ENCODE measurements at places on chromosomes 3 and 15. TPM values are rescaled to one million over a fixed set of nuclear protein-coding genes. Genes with fewer than 3 reads are reported as not detected.

- H3K27me3 ChIP-seq = no peaks in the 10 kb centered on the region
- DNase-seq = no peak
- H3K27ac ChIP-seq = no peak overlapping the region
- no peak overlapping the region for H3K4me3 ChIP-seq
- H3K4me1 ChIP-seq = peaks cover 45% of the 10 kb centered on the region
These were observed 272.4 kb downstream of the FOXP1 start for GRCh38 chr3:71310980-71311660.

GRCh38 chr3:62252438-62253157 is 120.8 kb downstream of the FEZF2 start:
- no peaks in the 10 kb centered on the region for H3K27me3 ChIP-seq
- no peaks in the 10 kb centered on the region for H3K4me1 ChIP-seq
- H3K36me3 ChIP-seq = no peaks in the 10 kb centered on the region
- H3K4me3 ChIP-seq = no peak overlapping the region
- DNase-seq = no peak

GRCh38 chr15:68833700-68834331 is 13.1 kb upstream of the ANP32A start:
- no peak for DNase-seq
- peaks cover 11% of the 10 kb centered on the region for H3K4me1 ChIP-seq
- no peak overlapping the region for H3K27ac ChIP-seq
- H3K36me3 ChIP-seq = no peaks in the 10 kb centered on the region

The TM6SF1 gene
- total RNA-seq = 0.55 TPM

The CCR8 gene
- 5.3 TPM for total RNA-seq

The COL7A1 gene
- 0.93 TPM for total RNA-seq

GRCh38 chr3:129305592-129306091 is 27.0 kb downstream of the HMCES start:
- no peak overlapping the region for H3K27ac ChIP-seq
- no peak for DNase-seq
- H3K36me3 ChIP-seq = peaks cover 22% of the 10 kb centered on the region
- no peaks in the 10 kb centered on the region for H3K27me3 ChIP-seq

- DNase-seq = no peak
- H3K36me3 ChIP-seq = no peaks in the 10 kb centered on the region
- no peaks in the 10 kb centered on the region for H3K4me1 ChIP-seq
- no peak overlapping the region for H3K4me3 ChIP-seq
- no peaks in the 10 kb centered on the region for H3K27me3 ChIP-seq
These were observed 150.3 kb downstream of the RPLP1 start for GRCh38 chr15:69602921-69603320.

DNA sequence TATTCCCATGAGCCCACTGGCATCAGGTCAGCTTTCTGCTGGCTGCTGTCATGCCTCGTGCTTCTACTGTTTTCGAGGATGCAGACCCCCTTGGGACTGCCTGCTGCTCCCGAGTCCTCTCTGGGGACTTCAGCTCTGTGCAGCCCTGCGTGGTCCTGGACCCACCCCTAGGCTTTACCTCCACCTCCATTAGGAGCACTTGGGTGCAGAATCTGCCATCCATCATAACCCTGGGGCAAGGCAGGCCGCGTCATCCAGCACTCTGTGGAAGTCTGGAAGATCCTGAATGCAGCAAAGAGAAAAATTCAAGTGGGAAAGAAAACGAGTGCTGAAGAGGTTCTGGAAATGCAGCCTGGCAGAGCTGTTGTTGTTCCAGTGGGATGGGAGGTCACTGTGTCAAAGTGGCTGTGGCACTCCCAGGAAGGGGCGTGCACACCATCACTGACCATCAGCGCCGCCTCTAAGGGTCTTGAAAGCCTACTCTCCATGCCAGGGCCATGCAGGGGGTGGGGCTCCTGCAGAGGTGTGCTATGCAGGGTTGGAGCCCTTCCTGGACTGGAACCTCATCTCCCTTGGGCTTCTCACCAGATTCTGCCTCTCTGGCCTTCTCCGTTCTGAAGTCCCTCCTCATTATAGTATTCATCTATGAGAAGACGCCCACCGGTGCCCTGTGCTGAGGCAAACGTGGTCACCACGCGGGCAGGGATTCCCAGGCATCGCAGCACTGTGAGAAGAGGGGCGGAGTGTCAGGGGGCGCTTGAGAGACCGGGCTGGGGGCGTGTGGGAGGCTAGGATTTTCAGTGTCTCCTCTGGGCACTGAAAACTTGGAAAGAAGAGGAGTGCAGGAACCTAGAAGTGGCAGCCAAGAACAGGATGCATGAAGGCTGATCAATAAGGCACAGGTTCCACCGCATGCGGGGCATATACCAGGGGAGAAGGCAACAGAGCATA is 12.5 kb downstream of the EPB42 start:
- no peak overlapping the region for H3K4me3 ChIP-seq
- H3K27ac ChIP-seq = no peak overlapping the region
- DNase-seq = no peak
- H3K4me1 ChIP-seq = no peaks in the 10 kb centered on the region
- H3K27me3 ChIP-seq = no peaks in the 10 kb centered on the region

GRCh38 chr15:79738143-79738542 is 158.7 kb downstream of the MTHFS start:
- no peaks in the 10 kb centered on the region for H3K36me3 ChIP-seq
- no peak overlapping the region for H3K27ac ChIP-seq
- H3K4me1 ChIP-seq = no peaks in the 10 kb centered on the region
- DNase-seq = no peak
- no peak overlapping the region for H3K4me3 ChIP-seq

- H3K27ac ChIP-seq = no peak overlapping the region
- H3K4me1 ChIP-seq = no peaks in the 10 kb centered on the region
- peaks cover 5% of the 10 kb centered on the region for H3K27me3 ChIP-seq
- no peak for DNase-seq
These were observed 5.0 kb upstream of the SNX22 start for GRCh38 chr15:64146520-64146884.

DNA sequence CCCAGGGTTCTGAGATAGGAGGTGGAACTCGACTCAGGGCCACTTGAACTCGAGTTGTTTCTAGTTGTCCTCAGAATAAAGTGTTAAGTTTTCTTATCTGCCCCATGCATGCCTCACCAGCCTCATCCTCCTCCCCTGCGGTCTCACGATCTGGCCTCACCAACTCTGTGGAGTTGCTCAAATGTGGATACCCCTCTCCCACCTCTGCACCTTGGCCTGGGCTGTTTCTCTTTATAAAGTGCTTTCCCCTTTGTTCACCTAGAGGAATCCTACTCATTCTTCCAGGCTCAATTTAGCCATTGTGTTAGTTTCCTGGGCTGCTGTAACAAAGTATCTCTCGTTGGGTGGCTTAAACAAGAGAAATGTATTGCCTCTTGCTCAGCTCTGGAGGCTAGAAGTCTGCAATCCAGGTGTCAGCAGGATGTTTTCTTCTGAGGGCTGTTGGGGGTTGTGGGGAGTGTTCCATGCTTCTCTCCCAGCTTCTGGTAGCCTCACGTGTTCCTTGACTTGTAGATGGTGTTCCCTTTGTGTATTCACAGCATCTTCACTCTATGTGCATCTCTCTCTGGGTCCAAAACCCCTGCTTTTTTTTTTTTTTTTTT is 100.7 kb downstream of the MEX3B start:
- H3K27ac ChIP-seq = peak overlapping the region; percentile 43
- no peaks in the 10 kb centered on the region for H3K36me3 ChIP-seq
- H3K4me1 ChIP-seq = no peaks in the 10 kb centered on the region
- DNase-seq = no peak
- no peak overlapping the region for H3K4me3 ChIP-seq

- DNase-seq = no peak
- no peak overlapping the region for H3K4me3 ChIP-seq
- no peaks in the 10 kb centered on the region for H3K27me3 ChIP-seq
These were observed 39.0 kb downstream of the MYRIP start for GRCh38 chr3:39848365-39848764.

- DNase-seq = no peak
- no peaks in the 10 kb centered on the region for H3K36me3 ChIP-seq
- H3K27me3 ChIP-seq = no peaks in the 10 kb centered on the region
- no peaks in the 10 kb centered on the region for H3K4me1 ChIP-seq
These were observed 3.6 kb downstream of the HGD start for GRCh38 chr3:120678331-120678947.

- peaks cover 8% of the 10 kb centered on the region for H3K4me1 ChIP-seq
- no peaks in the 10 kb centered on the region for H3K27me3 ChIP-seq
- H3K36me3 ChIP-seq = no peaks in the 10 kb centered on the region
- no peak for DNase-seq
- no peak overlapping the region for H3K4me3 ChIP-seq
These were observed 476.7 kb upstream of the CBLB start for GRCh38 chr3:106345353-106346027.

DNA sequence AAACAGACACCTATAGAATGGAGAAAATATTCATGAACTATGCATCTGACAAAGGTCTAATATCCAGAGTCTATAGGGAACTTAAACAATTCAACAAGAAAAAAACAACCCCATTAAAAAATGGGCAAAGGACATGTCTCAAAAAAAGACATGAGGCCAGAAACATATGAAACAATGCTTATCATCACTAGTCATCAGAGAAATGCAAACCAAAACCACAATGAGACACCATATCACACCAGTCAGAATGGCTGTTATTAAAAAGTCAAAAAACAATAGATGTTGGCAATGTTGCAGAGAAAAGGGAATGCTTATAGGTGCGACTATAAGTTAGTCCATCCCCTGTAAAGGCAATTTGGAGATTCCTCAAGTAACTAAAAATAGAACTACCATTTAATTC is 11.4 kb upstream of the HDGFL3 start:
- DNase-seq = no peak
- no peaks in the 10 kb centered on the region for H3K27me3 ChIP-seq
- H3K36me3 ChIP-seq = no peaks in the 10 kb centered on the region
- H3K4me1 ChIP-seq = no peaks in the 10 kb centered on the region
- H3K4me3 ChIP-seq = no peak overlapping the region

GRCh38 chr3:51378726-51379125 is 6.4 kb upstream of the MANF start:
- H3K27me3 ChIP-seq = no peaks in the 10 kb centered on the region
- no peak overlapping the region for H3K27ac ChIP-seq
- no peak for DNase-seq
- peaks cover 9% of the 10 kb centered on the region for H3K4me1 ChIP-seq
- no peak overlapping the region for H3K4me3 ChIP-seq
- no peaks in the 10 kb centered on the region for H3K36me3 ChIP-seq

DNA sequence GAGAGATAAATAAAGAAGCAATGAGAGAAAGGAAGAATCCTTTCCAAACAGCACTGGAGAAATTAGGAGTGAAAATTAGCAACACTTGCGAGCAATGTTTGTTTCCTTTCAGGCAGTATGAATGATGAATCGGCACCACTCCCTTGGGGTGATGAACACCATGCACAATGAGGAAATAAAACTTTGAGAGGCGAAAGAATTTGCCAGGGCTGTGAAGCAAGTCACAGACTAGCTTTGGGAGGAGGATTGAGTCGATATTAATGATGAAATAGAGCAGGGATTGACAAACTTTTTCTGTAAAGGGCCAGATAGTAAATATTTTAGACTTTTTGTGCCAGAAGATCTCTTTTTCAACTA is 237.7 kb downstream of the AGBL1 start:
- H3K27ac ChIP-seq = no peak overlapping the region
- H3K27me3 ChIP-seq = no peaks in the 10 kb centered on the region
- H3K36me3 ChIP-seq = no peaks in the 10 kb centered on the region
- no peaks in the 10 kb centered on the region for H3K4me1 ChIP-seq
- no peak overlapping the region for H3K4me3 ChIP-seq

GRCh38 chr3:58012302-58012701 is 4.1 kb downstream of the FLNB start:
- peaks cover 31% of the 10 kb centered on the region for H3K4me1 ChIP-seq
- H3K27ac ChIP-seq = no peak overlapping the region
- no peak overlapping the region for H3K4me3 ChIP-seq
- H3K27me3 ChIP-seq = no peaks in the 10 kb centered on the region

DNA sequence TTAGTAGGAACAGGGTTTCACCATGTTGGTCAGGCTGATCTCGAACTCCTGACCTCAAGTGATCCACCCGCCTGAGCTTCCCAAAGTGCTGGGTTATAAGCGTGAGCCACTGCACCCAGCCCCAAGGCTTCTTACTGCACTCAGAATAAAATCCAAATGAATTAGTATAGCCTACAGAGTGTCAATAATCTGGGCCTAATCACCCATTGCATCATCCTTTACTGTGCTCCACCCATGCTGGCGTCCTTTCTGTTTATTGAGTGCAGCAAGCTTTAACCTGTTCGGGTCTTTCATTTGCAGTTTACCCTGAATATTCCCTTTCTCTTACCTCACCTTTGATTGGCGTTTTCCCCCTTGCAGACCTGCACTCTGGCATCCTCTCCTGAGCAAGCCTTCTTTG is 77.7 kb downstream of the CEP63 start:
- no peak overlapping the region for H3K4me3 ChIP-seq
- H3K27me3 ChIP-seq = no peaks in the 10 kb centered on the region
- no peaks in the 10 kb centered on the region for H3K36me3 ChIP-seq
- H3K27ac ChIP-seq = no peak overlapping the region
- H3K4me1 ChIP-seq = no peaks in the 10 kb centered on the region

GRCh38 chr15:39438260-39438659 is 142.6 kb upstream of the THBS1 start:
- H3K4me3 ChIP-seq = no peak overlapping the region
- H3K27ac ChIP-seq = no peak overlapping the region
- H3K4me1 ChIP-seq = no peaks in the 10 kb centered on the region
- no peak for DNase-seq
- no peaks in the 10 kb centered on the region for H3K36me3 ChIP-seq

The ARGFX gene
- total RNA-seq = not detected

The ERICH6 gene
- total RNA-seq = not detected

DNA sequence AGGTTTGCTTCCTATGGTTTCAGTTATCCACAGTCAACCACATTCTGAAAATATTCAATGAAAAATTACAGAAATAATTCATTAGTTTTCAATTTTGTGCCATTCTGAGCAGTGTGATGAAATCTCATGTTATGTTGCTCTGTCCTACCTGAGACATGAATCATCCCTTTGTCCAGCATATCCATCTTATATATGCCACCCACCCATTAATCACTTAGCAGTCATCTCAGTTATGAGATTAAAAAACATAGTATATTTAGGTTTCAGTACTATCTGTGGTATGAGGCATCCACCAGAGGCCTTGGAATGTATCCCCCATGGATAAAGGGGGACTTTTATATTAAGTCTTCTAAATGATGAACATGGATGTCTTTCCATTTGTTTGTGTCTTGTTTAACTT is 64.7 kb upstream of the PROK2 start:
- H3K27me3 ChIP-seq = no peaks in the 10 kb centered on the region
- H3K36me3 ChIP-seq = no peaks in the 10 kb centered on the region
- DNase-seq = no peak
- no peaks in the 10 kb centered on the region for H3K4me1 ChIP-seq
- H3K4me3 ChIP-seq = no peak overlapping the region
- H3K27ac ChIP-seq = no peak overlapping the region

The RLBP1 gene
- not detected for total RNA-seq

DNA sequence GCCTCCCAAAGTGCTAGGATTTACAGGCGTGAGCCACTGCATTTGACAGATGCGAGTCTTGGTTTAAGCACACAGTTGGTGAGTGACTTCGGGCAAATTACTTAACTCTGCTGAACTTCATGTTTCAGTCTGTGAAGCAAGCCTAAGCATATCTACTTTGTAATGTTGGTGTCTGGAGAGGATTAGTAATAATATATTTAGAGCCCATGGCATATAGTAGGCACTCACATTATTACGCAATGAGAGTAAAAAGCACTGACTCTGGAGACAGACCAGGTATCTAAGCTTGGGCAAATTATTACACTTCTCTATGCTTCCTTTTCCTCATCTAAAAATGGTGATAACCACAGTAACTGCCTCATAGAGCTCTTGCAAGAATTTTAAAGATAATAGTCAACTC is 208.7 kb upstream of the P2RY1 start:
- no peaks in the 10 kb centered on the region for H3K27me3 ChIP-seq
- no peaks in the 10 kb centered on the region for H3K4me1 ChIP-seq
- H3K4me3 ChIP-seq = no peak overlapping the region

GRCh38 chr3:154242766-154243165 is 81.5 kb downstream of the DHX36 start:
- H3K4me1 ChIP-seq = no peaks in the 10 kb centered on the region
- H3K4me3 ChIP-seq = no peak overlapping the region
- DNase-seq = no peak
- H3K36me3 ChIP-seq = no peaks in the 10 kb centered on the region
